H4 (cell line): ENCODE measurements at places on chromosomes 2 and 18.
A peak's percentile ranks its signal among the peaks of the same experiment; 100 is the strongest.

DNA sequence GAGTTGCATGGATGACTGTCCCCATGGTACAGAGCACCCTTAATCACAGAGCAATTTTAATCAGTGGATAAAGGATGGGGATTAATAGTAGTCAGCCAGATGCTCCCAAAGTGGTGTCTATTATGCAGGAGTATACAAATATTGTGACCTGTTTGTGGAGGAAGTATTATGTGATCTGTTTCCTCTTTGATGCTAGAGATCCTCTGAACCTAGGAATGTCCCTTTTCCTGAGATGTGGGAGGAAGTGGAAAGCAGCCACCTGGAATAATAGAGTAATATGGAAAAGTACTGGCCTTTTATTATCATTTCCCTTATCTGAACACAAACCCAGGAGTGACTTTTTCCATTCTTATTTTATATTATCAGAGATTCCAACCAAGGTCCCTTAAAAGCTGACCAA is 94.2 kb upstream of the EFEMP1 start:
- DNase-seq = no peak

- DNase-seq = no peak
Measured at GRCh38 chr2:4964579-4964978, 727.6 kb upstream of the SOX11 start.

DNA sequence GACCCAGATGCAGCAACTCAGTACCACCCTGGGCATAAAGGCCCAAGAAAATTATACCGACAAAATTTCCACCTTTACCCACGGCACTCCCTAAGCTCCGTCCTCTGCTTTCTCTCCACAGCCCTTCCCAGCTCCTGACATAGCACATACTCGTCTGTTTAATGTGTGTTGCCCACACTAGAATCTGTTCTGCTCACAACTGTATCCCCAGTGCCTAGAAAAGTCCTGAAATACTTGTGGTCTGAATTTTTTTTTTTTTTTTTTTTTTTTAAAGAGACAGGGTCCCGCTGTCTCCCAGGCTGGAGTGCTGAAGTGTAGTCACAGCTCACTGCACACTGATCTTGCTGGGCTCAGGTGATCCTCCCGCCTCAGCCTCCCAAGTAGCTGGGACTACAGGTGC is 62.3 kb downstream of the ADCY3 start:
- no peak for DNase-seq

DNA sequence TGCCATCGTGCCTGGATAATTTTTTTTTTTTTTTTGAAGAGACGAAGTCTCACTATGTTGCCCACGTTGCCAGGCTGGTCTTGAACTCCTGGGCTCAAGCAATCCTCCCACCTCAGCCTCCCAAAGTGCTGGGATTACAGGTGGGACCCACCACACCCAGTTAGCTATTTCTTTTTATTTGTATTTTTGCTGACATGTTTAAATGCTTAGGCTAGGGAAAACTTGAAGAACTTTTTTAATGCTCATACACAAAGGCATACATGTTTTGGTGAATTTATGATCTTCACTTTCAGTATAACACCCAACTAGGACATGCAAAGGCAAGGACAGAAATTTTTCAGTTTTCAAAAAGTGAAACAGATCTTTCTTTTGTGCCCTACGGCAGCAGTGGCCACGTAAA is 9.9 kb downstream of the L3MBTL4 start:
- DNase-seq = no peak

- no peak for DNase-seq
Measured at GRCh38 chr18:33826151-33826550, 248.1 kb downstream of the ASXL3 start.

- DNase-seq = no peak
Measured at GRCh38 chr2:152523091-152523490, 188.1 kb downstream of the FMNL2 start.

DNA sequence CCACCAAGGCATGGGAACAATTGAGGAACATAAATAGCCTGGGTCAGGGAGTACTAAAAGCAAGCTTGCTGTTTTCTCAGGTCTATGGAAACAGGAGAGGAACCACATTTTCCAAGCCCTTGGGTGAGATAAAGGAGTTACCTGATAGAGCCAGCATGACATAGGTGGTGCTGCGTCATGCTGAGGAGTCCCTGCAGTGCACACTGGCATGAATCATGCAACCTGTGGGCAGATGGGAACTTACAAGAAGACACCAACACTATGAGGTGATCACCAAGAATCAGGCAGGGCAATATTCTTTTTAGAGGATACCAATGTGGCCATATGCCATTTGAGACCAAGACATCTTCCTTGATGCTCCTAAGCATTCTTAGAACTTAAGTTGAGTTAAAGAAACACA is 531.8 kb downstream of the ZEB2 start:
- no peak for DNase-seq

DNA sequence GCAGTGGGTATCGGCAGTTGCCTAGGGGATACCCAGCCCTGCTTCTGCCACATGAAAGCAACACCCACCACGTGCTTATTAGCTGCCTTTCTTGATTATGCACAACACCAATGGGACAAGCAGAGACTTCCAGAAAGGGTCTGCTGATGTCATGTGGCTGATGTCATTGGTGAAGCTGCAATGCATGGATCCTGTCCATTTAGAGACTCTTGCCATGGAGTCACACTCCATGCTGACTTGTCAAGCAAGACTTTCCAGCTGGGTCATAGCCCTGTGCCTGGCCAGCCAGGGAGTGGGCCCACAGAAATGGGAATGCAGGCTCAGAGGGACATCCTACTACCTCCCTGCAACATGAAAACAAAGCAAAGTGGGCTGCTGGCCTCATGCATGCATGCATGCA is 81.8 kb downstream of the VAPA start:
- DNase-seq = no peak

- DNase-seq = no peak
Measured at GRCh38 chr2:140401056-140401455, 1620.9 kb upstream of the NXPH2 start.

DNA sequence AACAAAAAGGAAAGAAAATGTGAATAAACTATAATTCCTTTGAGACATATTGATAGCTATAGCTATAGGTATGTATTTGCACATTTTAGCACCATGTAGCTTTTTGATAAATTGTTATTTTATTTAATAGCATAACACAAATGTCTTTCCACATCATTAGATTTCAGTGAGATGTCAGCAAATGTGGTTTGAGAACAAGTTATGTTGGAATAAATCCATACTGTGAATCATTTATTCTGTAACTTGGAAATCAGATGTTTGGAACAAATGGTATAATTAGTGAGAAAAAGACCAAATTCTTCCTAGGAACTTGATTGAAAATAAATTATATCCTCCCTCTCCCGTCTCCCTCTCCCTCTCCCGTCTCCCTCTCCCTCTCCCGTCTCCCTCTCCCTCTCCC is 62.8 kb downstream of the NABP1 start:
- no peak for DNase-seq

DNA sequence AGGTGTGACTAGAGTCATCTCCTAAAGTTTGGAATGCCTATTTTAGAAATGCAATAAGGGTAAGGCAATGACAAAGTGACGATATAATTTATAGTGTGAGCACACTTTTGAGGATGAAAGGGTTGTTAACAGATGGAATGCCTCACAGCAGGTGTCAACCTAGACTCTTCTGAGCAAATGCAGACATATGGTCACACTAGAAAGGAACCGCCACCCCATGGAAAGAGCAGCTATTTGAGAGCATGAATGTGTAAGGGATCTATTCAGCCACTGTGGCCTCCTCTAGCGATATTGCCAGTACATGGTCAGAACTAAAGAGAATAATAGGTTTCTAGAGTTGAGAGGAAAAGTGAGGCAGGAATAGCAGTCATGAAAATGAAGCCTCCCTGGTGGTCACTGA is 18.5 kb downstream of the DSG2 start:
- DNase-seq = no peak

GRCh38 chr18:51442012-51442411 is 244.5 kb upstream of the MEX3C start:
- no peak for DNase-seq

DNA sequence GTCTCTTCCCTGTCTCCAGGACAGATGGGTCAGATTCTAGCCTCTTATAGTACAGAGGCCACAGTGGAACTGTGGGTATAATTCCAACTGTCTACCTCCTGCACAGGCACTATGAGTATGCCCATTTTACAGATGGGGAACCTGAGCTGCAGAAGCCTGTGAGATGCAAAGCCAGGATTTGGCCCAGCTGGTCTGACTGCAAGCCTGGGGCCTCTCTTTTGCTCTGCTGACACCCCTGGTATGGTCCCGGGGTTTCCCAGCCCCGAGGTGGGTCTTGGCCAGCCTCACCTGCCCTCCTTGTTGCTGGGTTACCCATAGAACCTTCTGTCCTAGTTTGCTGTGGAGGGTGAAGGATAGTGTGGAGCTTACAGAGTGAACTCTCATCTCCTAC is 9.8 kb downstream of the HS6ST1 start:
- DNase-seq = no peak

- no peak for DNase-seq
Measured at GRCh38 chr18:76356666-76357065, 138.4 kb downstream of the ZNF516 start.

GRCh38 chr2:171402906-171403580 is 30.7 kb downstream of the METTL8 start:
- no peak for DNase-seq

DNA sequence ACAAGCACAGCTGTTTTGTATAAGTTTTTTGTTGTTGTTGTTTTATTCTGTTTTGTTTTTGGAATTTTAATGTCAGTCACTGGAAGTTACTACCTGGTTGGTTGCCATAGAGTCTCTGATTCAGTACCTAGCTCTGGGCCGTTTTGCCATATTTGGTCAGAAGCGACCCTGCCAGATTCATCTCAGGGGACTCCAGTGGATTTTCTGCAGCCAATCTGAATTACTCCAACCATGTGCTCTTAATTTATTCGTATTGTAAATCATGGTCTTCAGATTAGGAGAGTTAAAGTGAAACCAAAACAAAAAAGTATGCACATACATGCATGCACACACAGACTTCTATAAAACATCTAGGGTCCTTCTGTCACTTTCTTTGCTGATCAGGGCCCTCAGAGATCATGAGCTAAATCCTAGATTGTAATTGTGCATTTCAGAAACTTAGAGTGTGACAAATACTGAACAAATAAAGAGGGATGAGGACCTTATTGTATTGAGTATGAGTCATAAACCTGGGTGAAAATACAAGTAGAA is 317.4 kb upstream of the UBE2E3 start:
- DNase-seq = peak; percentile 15

DNA sequence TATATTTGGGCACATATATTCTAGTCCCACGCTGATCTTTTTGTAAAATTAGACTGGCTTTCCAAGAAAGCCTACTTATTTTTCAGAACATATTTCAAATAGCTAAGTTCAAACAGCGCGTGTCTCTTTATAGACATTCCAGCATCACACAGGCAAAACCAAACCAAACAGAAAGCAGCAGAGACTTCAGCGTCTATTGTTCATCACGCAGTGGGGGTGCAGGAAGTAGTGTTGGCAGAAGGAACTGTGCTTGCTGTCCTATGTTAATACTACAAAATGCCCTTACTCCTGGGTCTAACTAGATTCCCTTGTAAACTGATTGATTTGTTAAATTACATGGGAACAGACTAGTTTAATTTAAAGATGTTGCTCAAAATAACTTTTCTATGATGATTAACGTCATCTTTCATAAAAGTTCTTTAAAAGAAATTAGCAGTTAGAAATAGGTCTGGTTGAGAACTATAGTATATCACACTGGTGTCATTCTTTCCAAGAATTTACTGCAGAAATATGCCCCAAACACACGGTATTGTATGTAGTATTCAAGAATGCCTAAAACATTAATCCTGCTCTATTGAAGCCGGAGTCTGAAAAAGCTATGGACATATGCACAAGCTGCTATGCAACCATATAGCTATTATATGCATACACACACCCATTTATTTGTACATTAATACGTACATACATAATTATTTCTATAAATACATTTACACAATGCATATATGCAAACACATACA is 436.3 kb downstream of the CBLN2 start:
- DNase-seq = peak; percentile 81

GRCh38 chr2:236236559-236237452 is 27.4 kb downstream of the ASB18 start:
- DNase-seq = no peak

DNA sequence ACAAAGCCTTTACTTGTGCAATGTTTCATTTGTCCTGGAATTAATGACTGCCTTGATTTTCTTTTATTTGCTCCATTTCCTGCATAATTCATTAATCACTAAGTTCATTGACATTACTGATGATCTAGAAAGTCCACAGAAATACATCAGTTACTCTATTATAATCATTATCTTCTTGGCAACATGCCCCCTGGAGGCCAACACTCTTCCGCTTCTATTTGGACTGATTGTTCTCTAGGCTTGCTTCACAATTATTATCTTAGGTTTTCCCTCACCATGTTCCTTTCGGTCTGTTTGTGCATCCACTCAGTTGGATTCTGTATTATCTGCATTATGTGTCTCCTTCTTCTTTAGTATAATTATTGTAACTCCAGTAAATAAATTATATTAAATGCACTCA is 461.0 kb upstream of the CDH2 start:
- DNase-seq = no peak

- DNase-seq = no peak
Measured at GRCh38 chr2:119481501-119482455, 42.5 kb downstream of the SCTR start.

DNA sequence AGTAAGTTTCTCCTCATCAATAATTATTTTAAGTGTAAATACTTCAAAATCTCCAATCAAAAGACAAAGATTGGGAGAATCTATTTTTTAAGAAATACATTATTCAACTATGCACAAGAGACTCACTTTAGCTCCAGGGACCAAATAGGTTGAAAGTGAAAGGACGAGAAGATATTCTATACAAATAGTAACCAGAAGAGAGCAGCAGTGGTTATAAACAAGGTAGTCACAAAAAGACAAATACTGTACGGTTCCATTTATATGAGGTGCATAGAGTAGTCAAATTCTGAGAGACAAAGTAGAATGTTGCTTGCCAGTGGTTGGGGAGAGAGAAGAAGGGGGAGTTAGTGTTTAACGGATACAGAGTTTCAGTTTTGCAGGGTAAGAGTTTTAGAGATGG is 69.8 kb downstream of the POU3F3 start:
- DNase-seq = no peak

- DNase-seq = no peak
Measured at GRCh38 chr18:37453752-37454151, 111.8 kb downstream of the CELF4 start.

DNA sequence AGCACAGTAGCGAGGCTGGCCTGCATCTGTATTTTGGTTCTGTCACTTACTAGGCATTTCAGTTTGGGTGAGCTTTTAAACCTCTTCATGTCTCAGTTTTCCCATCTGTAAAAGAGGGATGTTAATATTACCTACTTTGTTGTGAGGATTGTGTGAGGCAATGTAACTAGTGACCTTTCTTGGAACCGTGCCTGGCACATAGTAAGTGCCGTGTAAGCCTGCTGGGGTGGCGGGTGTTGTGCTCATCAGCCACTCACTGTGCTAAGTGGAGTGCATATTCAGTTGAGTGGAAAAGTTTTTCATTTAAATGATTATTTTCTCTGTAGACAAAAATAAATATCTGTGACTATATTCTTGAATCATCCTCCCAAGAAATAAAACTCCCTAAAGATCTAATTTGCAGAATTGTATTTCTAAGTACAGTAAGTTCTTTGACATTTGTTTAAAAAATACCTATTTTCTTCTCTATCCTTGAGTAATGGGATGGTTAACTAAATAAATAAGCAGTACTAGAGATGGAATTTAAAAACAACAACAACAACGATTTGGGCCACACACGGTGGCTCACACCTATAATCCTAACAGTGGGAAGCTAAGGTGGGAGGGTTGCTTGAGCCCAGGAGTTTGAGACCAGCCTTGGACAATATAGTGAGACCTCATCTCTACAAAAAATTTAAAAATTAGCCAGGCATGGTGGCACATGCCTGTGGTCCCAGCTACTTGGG is 56.7 kb downstream of the MALT1 start:
- DNase-seq = no peak

- DNase-seq = no peak
Measured at GRCh38 chr2:96393989-96394761, 58.6 kb downstream of the NCAPH start.
